ENCODE measurements at places on chromosomes 7 and 10.

DNA sequence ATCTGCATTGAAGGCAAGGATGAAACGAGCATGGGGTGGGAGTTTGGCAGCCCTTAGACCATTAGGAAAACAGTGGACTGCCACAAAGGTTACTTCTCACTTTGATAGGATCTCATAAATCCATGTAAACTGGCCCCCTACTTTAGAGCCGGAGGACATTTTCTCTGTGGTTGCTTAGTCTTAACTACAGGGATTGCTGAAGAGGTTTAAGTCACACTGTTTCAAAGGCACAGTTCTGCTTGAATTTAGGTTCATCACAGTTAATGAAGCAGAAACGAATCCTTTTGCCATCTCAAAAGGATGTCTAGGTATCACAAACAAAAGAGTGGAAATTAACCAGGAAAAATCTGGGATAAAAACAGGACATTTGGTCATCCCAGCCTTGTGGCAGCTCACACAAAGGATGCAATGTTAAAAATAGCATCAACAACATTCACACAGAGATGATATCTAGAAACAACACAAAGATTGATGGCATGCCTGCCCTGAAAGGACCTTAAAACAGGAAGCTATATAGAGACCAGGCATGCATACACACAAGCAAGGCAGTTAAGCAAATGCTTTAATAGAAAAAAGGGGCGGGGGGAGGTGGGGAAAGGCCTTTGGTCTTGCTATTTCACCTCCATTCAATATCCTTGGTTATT lies 74.0 kb downstream of the DOCK4 start:
- no peak for DNase-seq

DNA sequence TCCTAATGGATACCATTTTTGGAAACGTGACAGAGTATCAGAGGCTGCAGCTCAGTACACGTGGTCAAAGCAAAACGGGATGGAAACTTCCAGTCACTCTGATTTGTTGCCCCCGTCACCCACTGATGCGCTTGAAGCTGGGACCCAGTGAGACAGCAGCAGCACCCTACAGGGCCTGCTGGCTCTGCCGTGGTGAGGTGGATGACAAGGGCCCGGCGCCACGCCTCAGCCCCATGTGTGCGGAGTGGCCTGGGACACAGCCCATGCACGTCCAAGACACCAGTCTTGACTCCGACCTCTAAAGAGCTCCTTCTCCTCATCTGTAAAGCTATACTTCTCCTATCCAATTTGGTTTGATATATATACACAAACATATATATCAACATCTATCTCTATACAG lies 39.0 kb downstream of the CLEC2L start:
- no peak for DNase-seq

- no peak for DNase-seq
These were observed 7.2 kb upstream of the REPIN1 start for GRCh38 chr7:150361402-150361801.

GRCh38 chr7:95545673-95546072 lies 50.6 kb downstream of the PDK4 start:
- DNase-seq, result no peak

GRCh38 chr7:40833888-40834234 lies 699.1 kb downstream of the SUGCT start:
- no peak for DNase-seq

- DNase-seq, result no peak
These were observed 179.1 kb upstream of the LRRTM3 start for GRCh38 chr10:66746711-66747110.
